ENCODE measurements at places on chromosomes 5 and 9. TPM values are rescaled to one million over a fixed set of nuclear protein-coding genes. Genes with fewer than 3 reads are reported as not detected.

MAN1B1 gene
- total RNA-seq = 60.6 TPM

ZNF483 gene
- 5.2 TPM for total RNA-seq

TMEM215 gene
- total RNA-seq = not detected

CTXN3 gene
- total RNA-seq = not detected

SAXO1 gene
- total RNA-seq = not detected

UBE2QL1 gene
- total RNA-seq = 0.35 TPM

CDH18 gene
- total RNA-seq = not detected

ZNF367 gene
- total RNA-seq = 36.3 TPM

SLC4A9 gene
- total RNA-seq = 0.35 TPM

S1PR3 gene
- 0.06 TPM for total RNA-seq

CXCL14 gene
- total RNA-seq = not detected

CNTLN gene
- total RNA-seq = 0.73 TPM

PLAC8L1 gene
- total RNA-seq = 0.87 TPM

PCDHB4 gene
- total RNA-seq = not detected

DNA sequence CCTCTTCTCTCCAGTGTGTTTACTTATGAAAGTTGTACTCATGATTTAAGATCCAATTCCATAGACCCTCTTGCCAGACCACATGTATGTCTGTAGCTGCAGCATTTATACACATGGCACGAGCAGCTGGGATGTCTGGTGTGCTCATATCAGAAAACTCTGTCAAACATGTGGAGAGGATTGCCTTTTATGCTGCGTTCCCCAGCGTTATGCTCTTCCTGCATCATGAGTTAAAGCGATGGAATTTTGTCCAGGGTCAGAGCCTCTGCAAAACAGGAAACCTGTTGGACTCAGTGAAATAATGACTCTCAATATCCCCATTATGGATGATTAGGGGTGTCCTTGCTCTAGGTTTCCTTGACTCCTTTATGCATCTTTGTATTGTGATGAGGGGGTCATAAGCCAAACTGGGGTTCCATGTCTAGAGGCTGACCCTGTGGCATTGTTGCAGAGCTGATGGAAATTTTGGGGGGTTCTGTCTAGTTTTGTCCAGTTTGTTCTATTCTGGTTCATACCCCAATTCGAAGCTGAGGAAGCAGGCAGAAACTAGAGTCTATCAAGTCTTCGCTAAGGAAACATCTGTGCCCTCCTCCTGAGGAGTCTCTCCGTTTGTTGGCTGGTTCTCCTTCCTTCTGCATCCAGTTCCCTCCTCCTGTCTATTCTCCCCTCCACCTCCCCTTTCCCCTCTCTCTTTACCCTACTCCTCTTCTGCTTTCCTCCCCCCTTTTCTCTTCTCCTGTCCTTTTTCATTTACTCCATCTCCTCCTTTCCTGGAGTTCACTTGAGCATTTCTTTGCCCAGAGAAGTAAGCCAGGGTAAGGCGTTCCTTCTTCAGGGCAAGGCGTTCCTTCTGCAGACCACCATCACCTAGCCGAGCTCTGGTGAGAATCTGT lies 252.8 kb downstream of the MAST4 start:
- no peak for DNase-seq

DNA sequence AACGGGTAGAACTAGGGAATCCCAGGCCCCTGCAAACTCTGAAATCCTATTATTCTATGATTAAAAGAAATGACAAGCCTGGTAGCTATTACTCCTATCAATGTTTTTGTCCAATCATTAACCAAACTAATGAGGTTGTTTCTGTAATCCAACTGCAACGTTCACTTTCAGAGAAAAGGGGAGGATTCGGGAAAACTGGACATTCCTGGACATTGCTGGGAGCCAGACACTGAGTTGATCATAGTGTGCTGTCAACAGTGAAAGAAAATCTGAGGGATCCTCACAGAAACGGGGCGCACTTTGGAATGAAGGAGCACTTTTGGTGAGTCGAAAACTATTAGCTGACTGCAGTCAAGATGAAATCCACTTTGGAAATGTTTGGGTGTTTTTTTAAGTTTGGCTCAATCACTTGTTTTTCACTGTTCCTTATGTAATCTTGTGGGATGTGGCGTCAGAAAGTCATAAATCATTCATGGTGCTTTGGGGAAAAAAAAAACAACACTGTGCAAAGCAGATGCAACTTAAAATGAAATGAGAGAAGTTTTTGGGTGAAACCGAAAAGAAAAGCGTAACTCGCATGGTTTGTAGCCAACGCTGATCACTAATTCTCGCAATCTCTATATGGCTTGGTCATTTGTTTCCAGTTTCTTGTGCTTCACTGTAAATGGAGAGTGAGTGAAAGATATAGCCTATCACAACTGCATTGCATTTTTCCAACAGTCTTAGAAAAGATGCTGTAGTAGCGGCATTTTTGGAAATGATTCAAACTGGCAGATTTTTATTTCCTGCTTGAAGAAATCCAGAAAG lies 51.2 kb upstream of the ADRA1B start:
- no peak for DNase-seq

- no peak for DNase-seq
Observed at GRCh38 chr5:75040973-75041372, 11.4 kb downstream of the GCNT4 start.

DNA sequence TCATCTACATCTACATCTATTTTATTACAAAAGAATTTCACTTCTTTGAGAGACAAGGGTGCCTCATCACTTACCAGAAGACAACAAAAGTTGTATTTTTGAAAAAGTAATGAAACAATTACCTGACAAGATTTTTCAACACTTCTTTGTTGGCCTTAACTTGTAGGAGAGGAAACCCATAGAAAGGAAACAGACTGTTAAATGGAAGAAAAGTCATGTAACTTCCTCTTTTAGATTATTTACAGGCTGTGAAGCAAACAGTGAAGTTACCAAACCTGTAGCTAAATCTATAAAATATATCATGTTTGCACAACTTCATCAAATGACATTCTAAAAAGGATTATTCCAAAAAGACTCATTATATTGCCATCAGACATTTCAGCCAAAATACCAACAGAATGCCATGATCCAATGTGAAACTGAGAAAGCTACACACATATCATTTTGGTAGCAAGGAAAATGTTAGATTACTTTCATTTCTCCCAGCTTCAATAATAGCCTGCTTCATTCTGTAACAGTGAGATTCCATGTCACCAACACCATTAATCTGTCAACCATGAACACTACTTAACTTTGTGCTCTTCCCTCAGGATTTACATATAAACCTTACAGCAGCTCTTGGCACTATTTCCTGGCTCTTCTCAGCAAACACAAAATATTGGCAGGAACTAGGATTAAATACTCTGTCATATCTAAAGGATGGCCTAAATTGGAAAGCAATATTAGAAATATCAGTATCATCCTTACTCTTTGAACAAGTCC lies 122.5 kb downstream of the MCTP1 start:
- no peak for DNase-seq

GRCh38 chr9:69569738-69570451 lies 102.3 kb downstream of the APBA1 start:
- DNase-seq = no peak

DNA sequence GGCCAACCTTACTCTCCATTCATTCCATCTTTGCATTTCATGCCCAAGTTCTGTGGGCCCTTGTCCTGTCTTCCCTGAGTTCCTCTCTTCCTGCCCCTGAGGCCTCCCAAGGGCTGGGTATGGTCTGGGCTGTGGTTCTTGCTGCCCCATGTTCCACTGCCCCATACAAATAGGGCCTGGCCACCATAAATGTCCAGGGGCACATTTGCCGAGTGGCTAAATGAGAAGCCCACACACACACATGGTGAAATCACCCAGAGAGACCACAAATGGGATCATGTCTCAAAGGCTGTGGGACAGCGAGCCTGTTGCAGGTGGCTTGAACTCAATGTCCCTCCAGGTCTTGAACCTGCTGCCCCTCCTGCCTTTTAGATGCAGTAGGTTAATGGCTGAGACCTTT lies 1.2 kb downstream of the TIFAB start:
- no peak for DNase-seq

DNA sequence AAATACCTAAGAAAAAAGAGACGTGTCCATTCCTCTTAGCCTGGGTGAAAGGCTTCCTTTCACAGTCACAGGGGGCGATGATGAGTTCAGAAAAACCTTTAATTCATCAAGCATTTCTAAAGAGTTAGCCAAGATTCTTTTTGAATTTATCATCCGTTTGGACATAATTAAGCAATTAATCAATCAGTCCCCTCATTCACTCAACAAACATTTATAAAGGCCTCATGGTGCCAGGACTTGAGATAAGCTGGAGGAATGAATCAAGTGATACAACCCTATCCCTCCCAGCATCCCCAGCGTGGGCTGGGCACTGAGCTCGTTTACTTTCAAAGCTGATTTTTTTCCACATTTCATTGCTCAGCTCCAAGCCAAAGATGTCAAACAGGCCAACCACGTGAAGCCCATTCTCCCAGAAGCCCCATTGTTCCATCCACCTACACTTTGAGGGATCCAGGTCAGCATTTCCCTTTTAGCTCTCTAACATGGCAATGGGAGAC lies 140.5 kb downstream of the SLIT3 start:
- DNase-seq = no peak

- DNase-seq = no peak
Observed at GRCh38 chr5:9852671-9853070, 222.5 kb upstream of the TAS2R1 start.

DNA sequence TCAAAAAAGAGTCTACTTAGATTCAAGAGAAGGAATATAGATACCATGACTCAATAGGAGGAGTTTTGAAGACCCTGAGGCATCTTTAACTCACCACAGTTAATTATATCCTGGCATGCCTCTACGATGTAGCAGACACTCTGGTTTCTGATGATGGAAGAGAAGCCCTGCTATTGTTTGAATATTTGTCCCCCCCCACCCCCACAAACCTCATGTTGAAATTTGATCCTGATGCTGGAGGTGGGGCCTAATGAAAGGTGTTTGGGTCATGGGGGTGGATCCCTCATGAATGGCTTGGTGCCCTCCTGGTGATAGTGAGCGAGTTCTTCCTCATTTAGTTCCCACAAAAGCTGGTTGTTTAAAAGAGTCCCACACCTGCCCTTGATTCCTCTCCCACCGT lies 147.9 kb upstream of the TBCA start:
- no peak for DNase-seq

DNA sequence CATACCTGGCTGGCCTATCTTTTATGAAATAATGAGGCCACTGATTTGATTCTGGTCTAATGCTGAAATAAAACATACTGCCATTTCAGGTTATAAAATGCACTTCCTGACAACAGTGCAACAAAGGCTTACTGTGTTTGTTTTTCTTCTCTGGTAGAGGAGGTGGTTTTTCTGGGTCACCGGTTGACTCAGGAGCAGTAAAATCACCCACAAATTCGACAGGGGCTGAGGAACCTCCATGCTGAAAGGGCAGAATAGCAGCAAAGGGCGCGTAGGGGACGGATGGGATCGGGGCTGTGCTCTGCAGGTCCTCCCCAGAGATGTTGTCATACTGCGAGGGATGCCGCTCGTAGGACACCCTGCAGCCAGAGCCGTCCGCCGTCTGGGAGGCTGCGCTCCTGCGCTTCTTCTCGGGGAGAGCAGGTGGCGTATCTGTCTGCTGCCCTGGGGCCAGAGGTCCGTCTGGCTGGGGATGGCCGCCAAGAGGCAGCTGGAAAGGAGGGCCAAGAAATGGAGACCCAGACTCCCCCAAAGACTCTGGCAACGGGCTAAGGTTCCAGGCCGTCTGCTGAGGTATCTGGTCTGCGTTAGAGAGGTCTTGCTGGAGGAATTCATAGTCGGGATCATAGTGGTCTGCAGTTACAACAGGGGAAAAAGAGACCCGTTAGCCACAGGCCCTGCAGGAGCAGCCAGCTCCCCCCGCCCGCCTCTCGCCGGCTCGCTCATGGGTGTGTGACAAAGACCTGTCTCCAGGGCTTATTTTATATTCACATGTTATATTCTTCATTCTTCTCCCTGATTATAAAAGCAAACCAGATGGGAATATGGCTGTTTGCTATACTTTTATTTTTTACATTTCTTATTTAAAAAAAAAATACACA lies 80.7 kb downstream of the PRRT1B start:
- peak; percentile 61 for DNase-seq

DNA sequence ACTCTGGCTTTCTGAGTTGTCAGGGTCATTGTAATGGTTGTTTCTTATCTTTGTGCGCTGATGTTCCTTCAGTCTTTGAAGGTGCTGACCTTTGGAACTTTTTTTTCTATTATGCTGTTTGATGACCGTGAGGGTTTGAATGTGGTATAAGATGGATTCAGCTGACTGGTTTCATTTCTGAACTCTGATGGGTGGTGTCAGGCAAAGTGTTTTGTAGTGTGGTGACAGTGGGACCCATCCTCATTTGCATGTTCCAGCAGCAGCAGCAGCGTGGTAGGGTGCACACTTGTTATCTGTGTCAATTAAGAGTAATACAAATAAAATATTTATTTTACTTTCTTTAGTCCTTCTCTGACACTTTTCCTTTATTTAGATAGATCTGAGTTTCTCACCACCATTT lies 227.7 kb upstream of the PRR16 start:
- no peak for DNase-seq

DNA sequence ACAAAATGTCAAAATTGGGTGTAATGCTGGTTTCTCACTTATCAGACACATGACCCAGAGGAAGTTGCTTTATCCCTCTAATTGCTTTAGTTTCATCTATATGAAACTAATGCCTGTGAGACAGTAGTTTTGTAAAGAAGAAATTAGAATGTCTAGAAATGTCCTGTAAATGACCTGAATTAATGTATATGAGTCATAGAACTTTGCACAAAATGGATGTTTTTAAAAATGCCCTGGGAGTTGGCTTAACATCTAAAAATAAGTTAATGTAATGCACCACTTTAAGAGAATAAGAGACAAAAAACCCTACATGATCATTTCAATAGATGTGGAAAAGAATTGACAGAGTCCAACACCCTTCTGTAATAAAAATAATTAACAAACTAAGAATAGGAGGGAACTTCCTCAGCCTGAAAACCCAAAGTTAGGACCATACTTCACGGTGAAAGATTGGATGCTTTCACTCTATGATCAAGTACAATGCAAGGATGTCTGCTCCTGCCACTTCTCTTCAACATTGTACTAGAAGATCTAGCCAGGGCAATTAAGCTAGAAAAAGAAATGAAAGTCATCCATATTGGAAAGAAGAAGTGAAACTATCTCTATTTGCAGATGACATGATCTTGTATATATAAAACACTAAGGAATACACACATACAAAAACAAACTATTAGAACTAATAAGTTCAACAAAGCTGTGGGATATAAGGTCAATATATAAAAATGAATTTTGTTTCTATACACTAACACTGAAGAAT lies 117.9 kb downstream of the MELK start:
- no peak for DNase-seq

GRCh38 chr9:34379334-34380033 lies 2.8 kb upstream of the MYORG start:
- DNase-seq = peak; percentile 96
